Lower lobe of right lung (tissue), 2 donors: ENCODE measurements at places on chromosomes 13 and 19.

DNA sequence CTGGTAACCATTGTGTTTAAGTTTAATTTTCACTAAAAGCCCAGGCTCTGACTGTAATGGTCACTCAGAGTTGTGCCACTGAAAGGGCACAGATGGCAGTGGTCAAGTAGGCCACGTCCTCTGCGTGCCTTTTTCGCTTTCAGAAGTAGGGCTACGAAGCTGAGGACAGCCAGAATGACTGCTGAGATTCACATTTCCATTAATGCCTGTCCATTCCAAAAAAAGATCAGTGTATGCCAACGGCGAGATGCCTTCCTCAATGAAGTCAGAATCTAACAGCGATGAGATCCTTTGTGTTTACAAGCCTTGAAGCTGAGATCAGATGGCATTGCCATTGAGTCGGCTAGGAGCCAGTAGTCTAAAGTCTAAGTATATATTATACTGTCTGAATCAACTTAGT is 311.3 kb downstream of the FGF14 start:
- no peak for DNase-seq

DNA sequence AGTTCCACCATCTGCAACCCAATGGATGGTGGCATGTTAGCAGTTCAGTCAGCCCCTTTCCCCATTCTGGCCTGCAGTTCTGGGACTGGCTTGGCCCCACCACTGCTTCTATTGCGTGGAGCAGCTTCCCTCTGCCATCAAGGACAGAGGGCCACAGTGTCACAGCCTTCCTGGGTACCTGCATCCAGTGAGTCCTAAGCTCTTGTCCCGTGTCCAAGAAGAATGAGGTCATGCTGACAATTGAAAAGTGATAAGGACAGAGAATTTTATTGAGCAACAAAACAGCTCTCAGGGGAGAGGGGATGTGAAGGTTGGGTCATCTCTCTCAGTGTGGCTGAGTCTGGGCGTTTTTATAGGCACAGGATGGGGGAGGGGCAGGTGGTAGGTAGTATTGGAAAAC is 33.5 kb upstream of the SIN3B start:
- DNase-seq = no peak

GRCh38 chr13:100854006-100854405 is 179.4 kb upstream of the TMTC4 start:
- no peak for DNase-seq

GRCh38 chr19:44866664-44867063 is 20.6 kb downstream of the NECTIN2 start:
- DNase-seq = no peak
